Stimulated activated naive CD4-positive, alpha-beta T cell treated with Interleukin-2 at 50 U/mL for 16 hours (primary cell): ENCODE measurements at places on chromosomes 13 and 19.

GRCh38 chr13:48317511-48318376 is 14.2 kb downstream of the RB1 start:
- no peak for DNase-seq

DNA sequence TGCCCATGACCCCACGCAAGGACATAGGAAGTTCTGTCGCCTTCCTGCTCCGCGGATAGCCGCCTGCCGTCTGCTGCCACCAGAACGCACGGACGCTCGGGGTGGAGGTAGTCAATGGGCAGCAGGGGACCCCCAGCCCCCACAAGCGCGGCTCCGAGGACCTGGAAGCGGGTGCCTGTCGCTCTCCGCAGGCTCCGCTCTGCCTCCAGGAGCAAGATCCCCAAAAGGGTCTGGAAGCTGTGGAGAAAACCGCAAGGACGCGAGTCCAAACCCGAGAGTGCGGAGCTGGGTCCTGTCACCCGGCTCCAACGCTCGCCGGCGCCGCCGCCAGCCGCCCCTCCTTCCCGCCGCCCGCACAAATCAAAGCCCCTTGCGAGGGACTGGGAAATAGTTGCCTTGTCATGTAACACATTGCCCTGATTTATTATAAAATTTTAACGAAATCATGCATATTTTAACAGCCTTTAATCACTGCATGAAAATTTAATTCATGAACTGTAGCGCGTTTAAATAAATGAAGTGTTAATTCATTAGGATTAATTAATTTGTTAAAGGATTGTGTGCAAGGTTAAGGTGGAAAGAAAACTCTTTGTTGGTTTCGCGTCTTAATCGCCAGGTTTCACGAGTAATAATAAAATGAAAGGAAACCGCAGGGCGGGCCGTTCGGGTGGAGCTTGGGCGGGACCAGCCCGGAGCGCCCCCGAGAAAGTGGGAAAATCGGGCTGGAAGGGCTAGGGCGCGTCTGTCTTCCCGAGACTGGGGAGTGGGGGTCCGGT is 5.5 kb upstream of the POU4F1 start:
- no peak for DNase-seq

- DNase-seq: no peak
These were observed 80.2 kb downstream of the DPF1 start for GRCh38 chr19:38143847-38144246.

DNA sequence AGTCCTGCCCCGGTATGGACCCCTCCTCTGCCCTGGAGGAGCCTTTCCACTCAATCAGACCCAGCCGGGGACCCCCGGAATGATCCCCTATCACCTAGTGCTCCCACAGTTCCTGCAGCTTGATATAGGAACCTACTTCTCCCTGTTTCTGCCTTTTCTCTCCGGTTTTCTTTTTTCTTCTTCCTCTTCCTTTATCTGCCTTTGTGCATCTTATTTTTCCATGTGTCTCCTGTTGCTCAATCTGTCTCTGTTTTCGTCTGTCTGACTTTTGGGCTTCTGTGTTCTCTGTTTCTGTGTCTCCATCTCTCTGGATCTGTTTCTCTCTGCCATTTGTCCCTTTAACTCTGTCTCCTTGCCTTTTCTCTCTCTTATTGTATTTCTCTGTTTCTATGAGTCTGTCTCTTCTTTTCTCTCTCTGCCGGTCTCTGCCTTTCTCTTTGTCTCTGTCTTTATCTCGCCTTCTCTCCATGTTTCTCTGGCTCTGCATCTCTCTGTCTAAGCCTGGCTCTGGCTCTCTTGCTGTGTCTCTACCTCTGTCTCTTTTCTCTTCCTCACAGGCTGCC is 10.0 kb downstream of the MEGF8 start:
- no peak for DNase-seq

GRCh38 chr19:32673573-32673972 is 1.4 kb downstream of the ANKRD27 start:
- no peak for DNase-seq

GRCh38 chr13:92954746-92955145 is 271.9 kb upstream of the GPC6 start:
- DNase-seq: no peak

- no peak for DNase-seq
These were observed 59.4 kb downstream of the XPO4 start for GRCh38 chr13:20843166-20843565.

DNA sequence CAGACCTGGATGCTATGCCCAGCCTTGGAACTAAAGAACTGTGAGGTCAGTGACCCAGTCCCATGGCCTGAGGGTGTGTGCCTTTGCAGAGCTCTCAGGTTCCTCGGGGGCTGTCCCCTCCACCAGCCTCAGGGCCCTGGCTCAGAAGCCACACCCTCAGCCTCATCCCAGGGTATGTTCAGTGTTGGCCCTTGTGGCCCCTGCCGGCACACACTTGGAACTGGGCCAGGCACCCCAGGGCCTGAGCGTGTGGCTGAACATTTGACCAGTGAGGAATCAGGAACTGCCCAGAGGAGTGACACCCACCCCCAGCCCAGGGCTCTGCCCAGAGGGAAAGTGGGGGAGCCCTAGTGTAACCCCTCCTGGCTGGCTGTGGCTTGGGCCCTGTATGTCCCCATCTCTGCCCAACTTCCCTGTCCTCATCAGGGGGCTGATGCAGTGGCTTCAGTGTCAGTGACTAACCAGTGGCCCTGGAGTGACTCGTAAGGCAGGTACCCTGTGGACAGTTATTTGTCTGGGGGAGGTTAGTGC is 10.0 kb downstream of the NKPD1 start:
- DNase-seq: no peak

DNA sequence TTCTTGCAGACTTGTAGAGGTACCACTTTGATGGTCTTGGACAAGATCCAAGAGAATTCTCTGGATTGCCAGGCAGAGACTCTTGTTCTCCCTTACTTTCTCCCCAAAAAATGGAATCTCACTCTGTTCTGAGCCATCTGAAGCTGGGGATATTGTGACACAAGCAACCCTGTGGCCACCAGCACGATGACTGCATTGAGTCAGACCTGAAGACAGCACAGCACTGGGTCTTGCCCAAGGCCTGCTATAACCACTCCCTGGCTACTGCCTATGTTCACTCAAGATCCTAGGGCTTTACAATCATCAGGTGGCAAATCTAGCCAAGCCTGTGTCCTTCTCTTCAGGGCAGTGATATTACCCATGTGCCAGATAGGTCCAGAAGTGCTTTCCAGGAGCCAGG is 202.5 kb upstream of the SERP2 start:
- DNase-seq: no peak

DNA sequence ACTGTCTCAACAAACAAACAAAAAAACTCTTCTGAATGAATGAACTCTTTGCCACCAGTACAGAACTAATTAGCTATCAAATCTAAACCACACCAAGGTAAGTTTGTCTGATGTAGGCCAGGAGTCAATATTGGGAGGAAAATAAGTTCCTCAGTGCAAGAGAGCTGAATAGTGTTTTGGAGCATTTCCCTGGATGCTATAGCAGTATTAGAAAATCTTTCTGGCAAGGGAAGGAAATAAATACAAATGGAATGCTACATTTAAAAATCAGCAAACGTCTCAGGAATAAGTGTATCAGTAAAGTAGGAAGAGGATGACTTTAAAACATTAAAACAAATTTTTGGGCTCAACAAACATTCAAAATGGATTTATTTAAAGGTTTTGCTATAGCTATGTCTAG is 81.3 kb upstream of the TMTC4 start:
- no peak for DNase-seq

- no peak for DNase-seq
These were observed 251.4 kb downstream of the RGCC start for GRCh38 chr13:41708713-41709112.

DNA sequence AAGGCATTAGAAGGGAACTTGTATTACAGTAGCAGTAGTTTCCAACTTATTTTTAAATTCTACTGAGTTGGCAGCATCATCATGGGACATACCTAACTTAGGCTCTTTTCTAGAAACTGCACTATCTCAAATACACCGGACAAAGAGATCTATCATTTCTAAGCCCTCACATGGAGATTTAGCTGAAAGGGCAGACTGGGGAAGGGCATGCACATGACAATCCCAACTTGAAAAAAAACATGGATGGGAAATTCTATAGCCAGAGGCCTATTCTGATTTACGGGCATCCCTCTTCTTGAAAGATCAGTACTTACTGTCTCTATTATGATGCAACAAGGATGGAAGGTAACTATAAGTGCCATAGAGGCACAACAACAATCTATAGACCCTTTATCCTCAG is 1328.6 kb downstream of the UQCRFS1 start:
- DNase-seq: no peak

DNA sequence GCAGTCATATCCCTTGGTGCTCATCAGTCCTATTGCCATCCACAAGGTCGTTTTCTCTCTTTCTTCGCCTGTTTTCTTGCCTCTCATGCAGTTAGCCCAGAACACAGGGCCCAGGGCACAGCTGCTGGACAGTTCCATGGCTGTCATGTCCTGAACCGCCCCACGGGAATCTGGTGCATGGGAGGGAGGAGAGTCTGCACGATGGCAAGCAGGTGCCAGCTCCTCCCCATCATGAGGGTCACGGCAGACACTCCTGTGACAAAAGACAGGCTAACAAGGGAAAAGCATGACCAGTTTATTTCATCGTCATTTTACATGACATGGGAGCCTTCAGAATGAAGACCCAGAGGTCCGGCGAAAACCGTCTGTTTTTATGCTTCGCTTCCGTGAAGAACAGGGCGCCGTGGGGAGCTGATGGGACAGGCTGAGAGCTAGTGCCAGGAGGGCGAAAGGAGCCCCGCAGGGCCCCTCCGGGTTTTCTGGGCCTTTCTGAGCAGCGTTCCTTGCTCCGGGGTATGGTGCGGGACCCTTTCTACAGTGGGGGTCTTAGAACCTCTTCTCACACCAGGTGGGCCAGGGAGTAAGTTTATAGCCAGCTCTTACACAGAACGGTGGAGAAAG is 135.7 kb downstream of the STK24 start:
- DNase-seq: no peak

DNA sequence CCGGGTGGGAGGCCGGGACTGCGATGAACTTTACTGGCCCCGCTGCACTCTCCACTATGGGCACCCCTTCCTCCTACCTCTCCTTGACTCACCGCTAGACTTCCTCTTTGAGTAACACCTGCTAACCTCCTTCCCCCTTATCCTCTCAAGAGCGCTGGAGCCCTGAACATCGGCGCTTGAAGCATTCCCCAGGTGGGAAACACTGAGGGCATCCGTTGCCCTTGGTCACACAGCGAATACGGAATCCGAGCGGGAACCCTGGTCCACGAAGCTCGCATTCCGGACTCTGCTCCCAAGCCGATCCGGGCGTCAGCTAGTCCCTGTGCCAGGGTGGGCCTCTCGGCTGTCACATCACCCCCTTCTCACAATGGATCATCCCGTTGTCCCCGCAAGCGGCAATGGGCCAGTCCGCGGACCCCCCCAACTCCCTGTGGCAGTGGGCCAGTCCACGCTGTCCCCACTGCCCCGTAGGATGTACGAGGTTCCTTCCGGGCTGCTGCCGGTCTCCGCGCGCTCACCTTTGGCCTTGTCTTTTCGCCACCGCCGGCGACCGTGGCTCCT is 4.2 kb downstream of the LIPE start:
- DNase-seq: peak; percentile 49

DNA sequence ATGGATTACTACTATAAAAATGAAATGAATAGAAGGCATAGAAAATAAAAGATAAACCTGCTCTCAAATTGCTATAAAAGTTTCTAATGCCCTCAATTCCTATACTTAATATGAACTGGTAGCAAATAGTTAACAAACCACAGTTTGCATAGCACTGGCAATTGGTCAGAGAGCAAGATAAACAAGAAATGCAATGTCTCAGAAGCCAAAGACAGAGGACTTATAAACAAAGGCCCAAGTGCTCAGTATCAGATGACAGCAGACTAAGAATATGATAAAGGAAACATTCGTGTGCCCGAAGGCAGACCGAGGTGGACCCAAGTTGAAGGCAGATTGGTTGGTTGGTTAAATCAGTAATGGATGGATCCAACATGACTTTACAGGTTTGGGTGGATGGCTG is 50.6 kb downstream of the IPO5 start:
- no peak for DNase-seq

GRCh38 chr19:12133069-12133468 is 7.1 kb downstream of the ZNF20 start:
- no peak for DNase-seq

DNA sequence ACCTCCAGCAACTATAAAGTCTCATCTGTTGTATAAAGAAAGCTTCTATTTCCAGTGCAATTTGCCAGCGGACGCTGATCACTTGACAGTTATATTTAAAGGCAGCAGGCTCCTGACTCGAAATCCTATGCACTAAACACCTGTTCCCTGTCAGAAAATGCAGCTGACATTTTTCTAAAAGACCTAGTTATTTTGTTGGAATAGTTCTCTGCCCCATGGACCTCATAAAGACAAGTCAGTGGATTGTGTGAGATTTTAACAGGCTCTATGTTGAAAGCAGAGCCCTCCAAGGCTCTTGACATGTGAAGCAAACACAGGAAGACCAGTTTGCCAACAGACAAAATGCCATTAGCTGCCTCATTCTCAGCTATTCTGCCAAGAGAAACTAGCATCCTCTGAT is 304.7 kb upstream of the KLF12 start:
- no peak for DNase-seq

- DNase-seq: no peak
These were observed 142.1 kb downstream of the KDM4B start for GRCh38 chr19:5111051-5111450.

DNA sequence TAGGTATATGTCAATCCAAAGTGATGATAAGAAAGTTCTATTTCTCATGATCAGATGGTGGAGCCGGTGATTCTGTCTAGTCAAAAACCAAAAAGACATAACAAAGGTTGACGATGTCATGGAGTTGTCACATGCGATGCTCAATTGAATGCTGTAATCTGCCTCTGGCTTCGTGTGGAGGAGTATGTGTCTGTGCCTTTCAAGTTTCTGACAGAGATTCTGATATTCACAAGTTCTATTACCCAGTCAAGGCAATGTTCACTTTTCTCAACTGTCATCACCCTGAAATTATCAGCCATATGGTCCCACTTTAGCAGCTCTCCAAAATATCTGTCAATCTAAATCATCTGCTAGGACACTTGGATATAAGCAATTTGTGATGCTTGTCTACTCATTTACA is 367.6 kb upstream of the PRR20A start:
- DNase-seq: no peak

DNA sequence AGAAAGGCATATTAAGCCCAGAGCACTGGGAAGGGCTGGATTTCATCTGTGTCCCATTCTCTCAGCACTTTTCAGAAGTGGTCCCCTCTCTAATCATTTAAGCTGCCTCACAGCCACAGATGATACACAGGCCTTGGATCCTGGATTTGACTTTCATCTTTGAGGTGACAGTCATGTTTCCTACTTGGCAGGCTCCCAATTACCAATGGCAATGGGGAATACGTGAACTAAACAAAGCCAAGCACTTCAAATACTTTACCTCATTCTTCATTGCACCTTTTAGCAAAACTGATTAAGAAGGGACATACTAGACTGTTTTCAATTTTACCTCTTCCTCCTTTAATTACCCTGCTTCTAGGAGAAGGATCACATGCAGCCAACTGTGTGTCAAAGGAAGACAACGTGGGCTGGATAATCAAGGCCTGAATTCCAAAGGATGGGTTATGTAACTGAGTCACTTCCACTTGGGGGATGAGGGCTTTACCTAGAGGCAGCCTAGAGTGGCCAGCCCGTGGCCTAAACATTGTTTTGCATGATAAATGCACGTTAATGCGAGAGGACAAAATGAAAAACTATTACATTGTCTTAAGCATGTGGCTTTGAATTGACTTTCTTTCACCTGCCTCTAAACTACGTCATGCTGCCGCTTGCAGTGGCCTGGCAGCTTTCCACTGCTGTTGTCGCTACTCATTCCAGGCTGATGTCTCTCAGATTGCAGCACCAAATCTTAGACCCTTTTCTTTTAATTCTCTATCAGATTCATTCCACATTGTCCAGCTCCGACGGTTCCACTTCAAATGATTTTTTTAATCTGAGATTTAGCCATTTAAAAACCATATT is 95.0 kb downstream of the KCTD12 start:
- DNase-seq: no peak
